Colonic mucosa (tissue), 4 donors: ENCODE measurements at places on chromosomes 6 and 20. TPM values are rescaled to one million over a fixed set of nuclear protein-coding genes. Genes with fewer than 3 reads are reported as not detected.

CDH22 gene
- total RNA-seq, result 0.12 TPM

DNA sequence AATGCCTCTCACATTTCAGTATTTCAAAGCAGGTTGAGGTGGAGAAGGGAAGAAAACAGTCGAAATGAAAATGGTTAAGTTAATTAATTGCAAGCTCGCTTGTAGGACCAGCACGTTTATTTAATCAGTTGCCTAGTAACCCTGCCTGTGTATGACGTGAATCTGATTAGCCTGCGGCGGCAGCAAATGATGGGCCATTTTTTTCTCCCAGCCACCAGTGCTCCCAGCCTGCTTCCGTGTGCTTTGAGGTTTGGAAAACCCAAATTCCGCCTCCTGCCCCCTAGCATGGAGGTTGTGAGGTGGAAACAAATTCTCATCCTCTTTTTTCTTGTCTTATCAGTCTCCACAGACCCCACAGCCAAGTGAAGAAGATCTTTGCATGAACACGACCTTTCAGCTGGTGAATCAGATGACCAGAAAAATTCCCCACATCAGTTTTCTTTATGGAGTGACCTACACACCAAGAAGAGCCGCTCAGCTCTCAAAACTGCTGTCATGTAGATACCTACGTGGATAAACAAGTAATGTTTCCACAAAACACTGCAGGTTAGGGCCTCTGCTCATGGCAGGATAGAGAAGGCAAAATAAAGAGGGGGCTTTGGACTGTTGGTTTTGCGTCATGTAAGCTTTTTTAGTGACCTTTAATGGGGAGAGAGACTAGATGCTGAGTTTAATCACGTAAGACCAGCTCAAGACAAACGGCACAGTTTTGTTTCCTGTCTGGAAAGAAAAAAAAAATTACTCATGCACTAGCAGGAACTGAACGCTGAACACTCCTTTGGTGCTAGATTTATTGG is 572.9 kb upstream of the NOX3 start:
- H3K27ac ChIP-seq, result no peak overlapping the region
- no peak for DNase-seq
- no peaks in the 10 kb centered on the region for H3K36me3 ChIP-seq
- H3K4me3 ChIP-seq, result no peak overlapping the region

GRCh38 chr20:57322476-57322875 is 7.1 kb upstream of the SPO11 start:
- no peaks in the 10 kb centered on the region for H3K36me3 ChIP-seq
- no peaks in the 10 kb centered on the region for H3K27me3 ChIP-seq
- no peak overlapping the region for H3K4me3 ChIP-seq

- H3K27ac ChIP-seq, result peak overlapping the region; percentile 18
- H3K4me3 ChIP-seq, result peak overlapping the region; percentile 54
- no peaks in the 10 kb centered on the region for H3K4me1 ChIP-seq
- peaks cover 22% of the 10 kb centered on the region for H3K27me3 ChIP-seq
These were observed 3.1 kb downstream of the QKI start for GRCh38 chr6:163417595-163417994.

SMPDL3A gene
- total RNA-seq, result 47.5 TPM

HLA-DPA1 gene
- total RNA-seq, result 18.7 TPM

GRCh38 chr6:82364087-82365015 is 734 bp downstream of the TPBG start:
- H3K27ac ChIP-seq, result peak overlapping the region; percentile 87
- H3K4me1 ChIP-seq, result no peaks in the 10 kb centered on the region
- H3K36me3 ChIP-seq, result no peaks in the 10 kb centered on the region
- peaks cover 7% of the 10 kb centered on the region for H3K27me3 ChIP-seq
- H3K4me3 ChIP-seq, result peak overlapping the region; percentile 73
- DNase-seq, result peak; percentile 63

GRCh38 chr6:48111143-48111506 is at the start of gene PTCHD4:
TSS of gene PTCHD4 (minus strand) at chr6:48111197. CDS start at chr6:48068957, 42,240 bp downstream.
- no peaks in the 10 kb centered on the region for H3K36me3 ChIP-seq
- H3K27me3 ChIP-seq, result no peaks in the 10 kb centered on the region
- H3K4me1 ChIP-seq, result no peaks in the 10 kb centered on the region
- H3K4me3 ChIP-seq, result no peak within 1 kb of the TSS
- H3K27ac ChIP-seq, result no peak within 1 kb of the TSS
- no peak for DNase-seq

SASH1 gene
- total RNA-seq, result 16.4 TPM

SNAP25 gene
- 0.67 TPM for total RNA-seq

GRCh38 chr20:56431471-56431870 is 19.4 kb downstream of the CASS4 start:
- no peaks in the 10 kb centered on the region for H3K4me1 ChIP-seq
- no peaks in the 10 kb centered on the region for H3K36me3 ChIP-seq
- no peaks in the 10 kb centered on the region for H3K27me3 ChIP-seq
- no peak for DNase-seq
- H3K4me3 ChIP-seq, result no peak overlapping the region

VSX1 gene
- total RNA-seq, result not detected

HELZ2 gene
- 38.0 TPM for total RNA-seq

TMC2 gene
- total RNA-seq, result 0.25 TPM

DNA sequence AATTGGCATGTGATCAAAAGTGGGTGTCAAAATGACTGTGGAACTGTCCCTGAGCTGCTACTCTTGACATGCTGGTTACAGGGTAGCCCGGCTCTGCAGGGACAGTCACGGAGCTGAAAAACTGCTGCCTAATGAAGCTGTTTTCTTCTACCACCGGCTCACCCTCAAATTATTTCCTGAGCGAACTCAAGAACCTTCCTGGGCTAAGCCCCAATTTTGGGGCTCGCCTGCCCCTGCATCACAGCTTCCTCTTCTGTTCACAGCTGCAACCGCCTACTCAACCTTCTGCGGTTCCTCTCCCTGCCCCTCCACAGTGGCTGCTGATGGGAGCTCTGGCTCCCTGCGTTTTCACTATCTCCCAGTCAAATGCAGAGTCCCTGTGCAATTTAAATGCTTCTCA is 110.8 kb upstream of the MLN start:
- H3K4me1 ChIP-seq, result no peaks in the 10 kb centered on the region
- no peak overlapping the region for H3K27ac ChIP-seq
- H3K4me3 ChIP-seq, result no peak overlapping the region
- no peak for DNase-seq
- H3K27me3 ChIP-seq, result no peaks in the 10 kb centered on the region

- H3K4me3 ChIP-seq, result no peak overlapping the region
- DNase-seq, result no peak
- H3K36me3 ChIP-seq, result no peaks in the 10 kb centered on the region
- H3K27ac ChIP-seq, result no peak overlapping the region
- no peaks in the 10 kb centered on the region for H3K4me1 ChIP-seq
These were observed 181.1 kb upstream of the SUPT3H start for GRCh38 chr6:45558858-45559257.

- H3K27ac ChIP-seq, result peak overlapping the region; percentile 71
- H3K27me3 ChIP-seq, result no peaks in the 10 kb centered on the region
- DNase-seq, result no peak
These were observed 93.6 kb downstream of the RPP40 start for GRCh38 chr6:4910037-4910760.

AIF1 gene
- 20.7 TPM for total RNA-seq

TRIM10 gene
- 3.8 TPM for total RNA-seq

- H3K36me3 ChIP-seq, result no peaks in the 10 kb centered on the region
- no peaks in the 10 kb centered on the region for H3K27me3 ChIP-seq
- DNase-seq, result no peak
These were observed 205.2 kb downstream of the KIF16B start for GRCh38 chr20:16367948-16368560.

DNA sequence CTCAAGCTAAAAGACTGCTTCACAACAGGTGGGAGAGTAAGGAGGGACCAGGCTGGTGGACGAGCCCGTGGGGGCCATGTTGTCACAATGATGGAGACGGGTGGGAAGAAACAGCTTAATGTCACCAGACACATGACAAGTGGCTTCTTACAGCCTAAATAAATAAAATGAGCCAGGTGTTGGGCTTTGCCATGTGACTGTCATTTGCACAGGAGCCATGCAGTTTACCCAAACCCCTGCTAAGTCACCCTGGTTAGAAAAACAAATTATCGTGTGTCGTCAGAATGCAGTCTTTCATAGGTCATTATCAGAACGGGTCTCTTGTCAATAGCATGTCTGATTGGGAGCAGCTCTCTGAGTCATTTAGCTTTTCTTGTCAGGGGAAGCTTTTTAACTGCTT is 18.5 kb downstream of the BTBD3 start:
- no peaks in the 10 kb centered on the region for H3K4me1 ChIP-seq
- H3K36me3 ChIP-seq, result no peaks in the 10 kb centered on the region
- DNase-seq, result no peak
- H3K27ac ChIP-seq, result no peak overlapping the region
- H3K4me3 ChIP-seq, result no peak overlapping the region
- no peaks in the 10 kb centered on the region for H3K27me3 ChIP-seq

DNA sequence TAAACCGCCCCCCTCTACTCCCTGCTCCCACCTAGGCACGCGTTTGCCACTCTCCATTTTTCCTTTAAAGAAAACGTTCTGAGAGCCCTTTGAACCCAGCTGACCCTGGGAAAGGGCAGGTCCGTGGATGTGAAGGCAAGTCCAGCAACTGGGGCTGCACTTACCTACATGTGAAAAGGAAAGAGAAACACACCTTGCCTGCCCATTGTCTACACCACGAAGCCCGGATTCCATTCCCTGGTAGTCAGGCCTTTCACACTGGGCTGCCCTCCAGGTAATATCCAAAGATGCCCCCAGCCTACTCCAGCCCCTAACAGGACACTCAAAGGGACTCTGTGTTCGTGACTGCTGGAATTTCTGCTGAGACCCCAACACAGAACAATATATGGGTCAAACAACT is 94.4 kb downstream of the CD83 start:
- H3K4me3 ChIP-seq, result peak overlapping the region; percentile 74
- no peaks in the 10 kb centered on the region for H3K36me3 ChIP-seq
- H3K4me1 ChIP-seq, result no peaks in the 10 kb centered on the region
- H3K27ac ChIP-seq, result no peak overlapping the region

DNA sequence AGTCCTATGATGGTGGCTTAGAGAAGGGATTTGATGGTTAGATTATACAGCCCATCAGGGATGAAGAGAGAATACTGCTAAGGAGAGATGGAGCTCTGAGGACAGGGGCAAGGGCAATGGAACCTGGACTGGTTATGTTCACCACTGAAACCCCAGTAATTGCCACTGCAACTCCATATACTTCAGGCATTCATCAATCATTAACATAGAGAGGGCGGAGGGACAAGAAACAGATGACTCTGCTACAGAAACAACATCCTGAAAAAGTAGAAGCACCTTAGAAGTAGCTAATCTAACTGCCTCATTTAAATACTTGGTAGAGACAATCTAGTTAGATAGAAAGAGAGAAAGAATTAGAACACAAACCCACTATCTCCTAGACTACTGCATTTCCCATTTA is 89.8 kb downstream of the MDN1 start:
- H3K4me3 ChIP-seq, result no peak overlapping the region
- DNase-seq, result no peak
- H3K27ac ChIP-seq, result no peak overlapping the region
- no peaks in the 10 kb centered on the region for H3K4me1 ChIP-seq

DNA sequence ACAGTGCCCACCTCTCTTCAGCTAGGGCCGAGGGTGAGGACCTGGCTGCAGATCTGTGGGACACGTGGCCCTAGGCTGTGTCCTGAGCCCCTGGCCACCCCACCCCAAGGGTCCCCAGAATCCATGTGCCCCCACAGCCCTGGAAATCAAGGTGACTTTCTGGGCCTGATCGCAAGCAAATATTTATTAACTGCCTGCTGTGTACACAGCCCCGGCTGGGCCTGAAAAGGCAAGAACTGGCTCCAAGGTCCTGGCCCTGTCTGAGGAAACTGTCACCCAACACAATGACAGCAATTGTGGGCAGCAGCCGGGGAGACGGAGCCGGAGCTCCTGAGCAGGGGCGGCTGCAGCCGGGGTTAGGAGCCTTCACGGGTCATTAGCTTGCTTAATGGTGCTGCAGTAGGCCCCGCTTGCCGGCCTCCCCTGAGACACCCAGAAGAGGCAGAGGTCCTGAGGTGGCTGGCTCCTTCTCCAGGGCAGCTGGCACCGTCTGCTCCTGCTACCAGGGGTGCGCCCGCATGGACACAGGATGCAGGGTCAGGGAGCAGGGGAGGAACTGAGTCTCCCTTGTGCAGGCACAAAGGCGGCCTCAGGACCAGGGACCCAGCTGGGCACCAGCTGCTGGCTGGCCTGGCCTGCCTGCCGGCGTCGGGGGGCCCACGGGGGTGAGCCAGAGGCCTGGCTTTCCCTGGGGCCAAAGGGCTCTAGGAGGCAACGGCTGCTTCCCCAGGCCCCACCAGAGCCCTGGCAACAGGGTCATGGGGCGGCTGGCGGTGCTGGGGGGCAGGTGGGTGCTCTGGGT is 24.1 kb downstream of the NPEPL1 start:
- H3K4me3 ChIP-seq, result no peak overlapping the region
- DNase-seq, result peak; percentile 12
- no peaks in the 10 kb centered on the region for H3K36me3 ChIP-seq
- no peaks in the 10 kb centered on the region for H3K4me1 ChIP-seq
- H3K27me3 ChIP-seq, result no peaks in the 10 kb centered on the region

DNA sequence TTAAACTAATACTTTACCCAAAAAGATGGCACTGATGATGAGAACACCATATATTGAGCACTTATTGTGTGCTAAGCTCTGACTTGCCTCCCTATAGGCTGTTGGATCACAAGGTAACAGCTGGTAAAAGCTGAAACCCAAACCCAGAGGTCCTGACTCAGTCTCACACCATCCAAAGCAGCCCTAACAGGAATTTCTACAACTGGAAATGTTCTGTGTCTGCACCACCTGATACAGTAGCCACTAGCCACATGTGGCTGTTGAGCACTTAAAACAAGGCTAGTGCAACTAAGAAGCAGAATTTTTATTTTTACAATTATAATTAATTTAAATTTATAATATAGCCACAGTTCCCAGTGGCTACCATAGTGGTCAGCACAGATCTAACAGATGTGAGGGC is 15.6 kb upstream of the MATN4 start:
- no peak overlapping the region for H3K4me3 ChIP-seq
- peaks cover 4% of the 10 kb centered on the region for H3K4me1 ChIP-seq
- no peaks in the 10 kb centered on the region for H3K27me3 ChIP-seq
- DNase-seq, result no peak
- peaks cover 2% of the 10 kb centered on the region for H3K36me3 ChIP-seq
- no peak overlapping the region for H3K27ac ChIP-seq

- H3K27ac ChIP-seq, result no peak overlapping the region
- H3K4me3 ChIP-seq, result no peak overlapping the region
- no peak for DNase-seq
- H3K36me3 ChIP-seq, result no peaks in the 10 kb centered on the region
- no peaks in the 10 kb centered on the region for H3K4me1 ChIP-seq
These were observed 2.9 kb upstream of the CHRNA4 start for GRCh38 chr20:63363981-63364561.

ECT2L gene
- not detected for total RNA-seq
